ENCODE measurements at places on chromosomes 12 and 14. TPM values are rescaled to one million over a fixed set of nuclear protein-coding genes. Genes with fewer than 3 reads are reported as not detected.
A peak's percentile ranks its signal among the peaks of the same experiment; 100 is the strongest.

- peak; percentile 16 for DNase-seq
Measured at GRCh38 chr12:66352197-66352596, 49.9 kb downstream of the HELB start.

GRCh38 chr12:3598896-3599860, 108.2 kb downstream of the PRMT8 start:
- no peak for DNase-seq

DNA sequence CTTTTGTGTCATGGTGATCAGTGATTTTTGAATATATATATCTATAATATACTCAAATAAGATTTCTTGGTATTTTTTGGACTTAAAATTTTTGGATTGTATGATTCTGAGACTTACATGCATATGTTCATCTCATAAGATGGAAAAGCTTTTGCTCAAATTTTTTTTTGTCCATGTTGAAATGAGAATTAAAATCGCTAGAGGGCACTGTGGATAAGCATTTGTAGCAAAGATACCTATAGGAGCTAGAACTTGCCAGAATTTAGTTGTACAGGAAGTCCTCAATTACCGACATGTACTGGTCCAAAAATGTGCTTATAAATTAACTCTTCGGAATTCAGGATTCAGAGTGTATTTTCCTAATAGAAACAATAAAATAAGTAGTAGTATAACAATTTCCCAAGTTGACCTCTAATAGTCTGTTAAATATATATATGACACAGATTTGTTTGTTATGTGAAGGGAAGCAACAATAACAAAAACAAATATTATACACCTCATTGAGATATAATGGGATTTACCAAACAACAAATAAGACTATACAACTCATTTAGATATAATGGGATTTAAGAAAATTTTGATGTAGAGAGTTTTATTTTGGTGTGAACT, 179.6 kb downstream of the TMEM117 start:
- DNase-seq = peak; percentile 29

Gene P2RX2
- total RNA-seq = not detected

GRCh38 chr12:120643574-120643973, 3.1 kb downstream of the CABP1 start:
- DNase-seq = no peak

Gene OR10P1
- not detected for total RNA-seq

- no peak for DNase-seq
Measured at GRCh38 chr12:55659486-55660385, 23.0 kb downstream of the OR10P1 start.

DNA sequence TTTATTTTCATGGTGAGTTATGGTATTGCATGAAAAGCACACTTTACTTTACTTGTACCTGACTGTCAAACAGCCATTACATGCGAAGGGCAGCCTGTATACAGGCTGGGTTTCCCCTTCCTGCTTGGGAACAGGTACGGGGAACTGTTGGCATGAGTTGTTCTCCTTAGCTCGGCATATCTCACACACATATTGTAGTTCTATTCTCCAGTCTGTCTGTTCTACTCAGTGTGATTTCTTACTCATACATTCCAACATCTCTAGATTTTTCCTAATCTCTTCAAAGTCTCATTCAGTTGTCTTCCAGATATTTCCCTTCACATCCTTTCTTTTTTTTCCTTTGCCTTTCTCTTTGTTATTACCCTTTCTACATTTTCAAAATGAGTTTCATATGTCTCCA, 83.9 kb downstream of the HMGA2 start:
- DNase-seq = no peak

DNA sequence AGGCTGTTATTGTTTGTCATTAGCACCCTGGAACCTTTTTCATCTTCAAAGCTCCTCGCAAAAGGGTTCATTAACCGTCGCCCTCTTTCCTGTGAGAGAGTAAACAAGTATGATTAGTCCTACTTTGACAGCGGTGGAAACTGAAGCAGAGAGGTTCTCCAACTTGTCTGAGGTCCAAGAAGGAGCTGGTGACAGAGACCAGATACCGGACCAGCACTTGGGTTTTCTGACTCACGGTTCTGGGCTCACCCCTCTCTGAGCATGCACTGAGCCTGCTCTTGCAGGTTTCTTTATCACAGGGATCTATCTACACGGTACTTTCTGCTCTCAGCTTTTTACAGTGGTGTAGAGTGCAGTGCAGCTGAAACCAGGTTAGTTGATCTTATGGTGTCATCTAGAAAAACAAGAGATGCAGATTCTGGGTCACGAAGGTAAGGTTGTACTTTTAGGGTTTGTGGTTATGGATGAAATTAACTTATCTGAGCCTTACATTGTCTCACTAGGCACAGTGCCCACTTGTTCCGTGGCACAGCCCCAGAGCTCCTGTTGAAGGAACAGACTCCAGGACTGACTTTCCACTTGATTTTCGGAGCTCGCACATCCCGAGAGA, 62.1 kb downstream of the PPP2R5C start:
- peak; percentile 78 for DNase-seq

- DNase-seq = no peak
Measured at GRCh38 chr12:3456809-3457208, 34.2 kb upstream of the PRMT8 start.

GRCh38 chr12:82757059-82757458, 70.4 kb downstream of the TMTC2 start:
- no peak for DNase-seq

GRCh38 chr14:37763266-37763665, 167.8 kb downstream of the TTC6 start:
- DNase-seq = no peak

DNA sequence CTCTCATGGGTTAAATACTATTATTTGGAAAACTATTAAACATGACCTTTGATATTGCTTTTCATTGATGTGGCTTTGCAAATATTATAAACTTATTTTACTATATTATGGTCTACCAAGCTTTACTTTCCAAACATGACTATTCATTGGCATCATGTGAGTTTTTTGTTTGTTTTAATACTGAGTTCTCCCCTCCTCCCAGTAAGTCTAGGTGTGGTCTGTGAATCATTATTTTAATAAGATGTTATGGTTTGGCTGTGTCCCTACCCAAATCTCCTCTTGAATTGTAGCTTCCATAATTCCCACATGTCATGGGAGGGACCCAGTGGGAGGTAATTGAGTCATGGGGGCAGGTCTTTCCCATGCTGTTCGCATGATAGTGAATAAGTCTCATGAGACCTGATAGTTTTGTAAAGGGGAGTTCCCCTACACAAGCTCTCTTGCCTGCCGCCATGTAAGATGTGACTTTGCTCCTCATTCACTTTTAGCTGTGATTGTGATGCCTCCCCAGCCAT, 80.0 kb downstream of the BORCS5 start:
- no peak for DNase-seq

- DNase-seq = no peak
Measured at GRCh38 chr14:58200480-58200841, 512 bp downstream of the ACTR10 start.

- DNase-seq = no peak
Measured at GRCh38 chr12:15756822-15757221, 32.4 kb downstream of the EPS8 start.

Gene LHX5
- total RNA-seq = not detected

DNA sequence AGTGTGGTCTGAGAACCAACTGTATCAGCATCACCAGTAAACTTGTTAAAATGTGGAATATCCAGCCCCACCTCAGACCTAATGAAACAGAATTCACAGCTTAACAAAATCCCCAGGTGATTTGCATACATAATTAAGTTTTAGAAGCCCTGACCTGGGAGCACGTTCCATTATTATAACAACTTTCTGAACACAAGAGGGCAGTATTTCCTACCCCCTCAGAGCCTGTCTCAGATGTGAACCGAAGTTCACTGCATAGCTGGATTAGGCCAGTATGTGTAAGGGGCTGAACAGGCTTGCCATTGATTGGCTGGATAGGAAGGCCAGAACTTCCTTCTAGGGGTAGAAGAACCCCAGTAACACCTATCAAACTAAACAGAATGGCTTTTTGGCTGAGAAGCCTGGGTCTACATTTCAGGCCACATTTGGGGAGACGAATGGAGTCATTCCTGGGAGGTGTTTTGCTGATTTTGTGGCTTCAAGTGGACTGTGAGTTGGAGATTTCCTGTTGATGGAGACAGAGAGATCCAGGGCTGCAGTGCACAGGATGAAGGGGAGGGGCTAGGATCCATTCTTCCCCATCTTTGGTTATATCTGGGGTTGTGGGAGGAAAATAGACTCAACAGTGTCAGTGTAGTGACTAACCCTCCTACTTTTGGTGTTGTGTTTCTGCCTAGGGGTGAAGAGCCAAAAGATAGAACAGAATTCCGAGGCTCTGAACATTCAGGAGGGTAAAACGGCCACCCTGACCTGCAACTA, 94.7 kb upstream of the OR4E1 start:
- DNase-seq = peak; percentile 45

Gene OR11H7
- total RNA-seq = not detected

Gene LMNTD1
- total RNA-seq = not detected

Gene IRAK3
- total RNA-seq = 0.77 TPM

- DNase-seq = no peak
Measured at GRCh38 chr12:19506497-19506896, 67.2 kb downstream of the AEBP2 start.

- DNase-seq = no peak
Measured at GRCh38 chr12:24138041-24138440, 188.6 kb upstream of the SOX5 start.
